GM04504 (cell line): ENCODE measurements at places on chromosomes 6 and 20.
A peak's percentile ranks its signal among the peaks of the same experiment; 100 is the strongest.

DNA sequence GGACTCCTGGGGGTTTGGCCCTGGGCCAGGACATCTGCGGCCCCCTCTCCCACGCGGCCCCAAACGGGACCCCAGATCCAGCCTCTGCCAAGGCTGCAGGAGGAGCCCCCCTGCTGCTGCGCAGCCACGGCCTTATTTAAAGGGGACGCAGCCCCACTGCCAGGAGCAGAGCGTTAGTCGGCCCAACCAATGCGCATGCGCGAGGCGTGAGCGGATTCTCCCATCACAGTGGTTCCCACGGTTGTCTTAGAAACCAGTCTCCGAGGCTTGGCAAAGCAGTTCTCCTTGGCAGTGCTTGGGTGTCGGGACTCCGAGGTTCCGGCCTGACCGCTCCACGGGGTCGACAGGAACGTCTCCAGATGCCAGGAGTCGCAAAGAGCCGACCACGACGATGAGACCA lies 288.3 kb upstream of the ZNF337 start:
- peak; percentile 52 for DNase-seq

GRCh38 chr6:32638532-32639219 lies 1.5 kb downstream of the HLA-DQA1 start:
- DNase-seq: no peak

- DNase-seq: no peak
These were observed 897 bp downstream of the CHD6 start for GRCh38 chr20:41617059-41617901.

- no peak for DNase-seq
These were observed 35.1 kb upstream of the HMGA1 start for GRCh38 chr6:34201455-34202107.

DNA sequence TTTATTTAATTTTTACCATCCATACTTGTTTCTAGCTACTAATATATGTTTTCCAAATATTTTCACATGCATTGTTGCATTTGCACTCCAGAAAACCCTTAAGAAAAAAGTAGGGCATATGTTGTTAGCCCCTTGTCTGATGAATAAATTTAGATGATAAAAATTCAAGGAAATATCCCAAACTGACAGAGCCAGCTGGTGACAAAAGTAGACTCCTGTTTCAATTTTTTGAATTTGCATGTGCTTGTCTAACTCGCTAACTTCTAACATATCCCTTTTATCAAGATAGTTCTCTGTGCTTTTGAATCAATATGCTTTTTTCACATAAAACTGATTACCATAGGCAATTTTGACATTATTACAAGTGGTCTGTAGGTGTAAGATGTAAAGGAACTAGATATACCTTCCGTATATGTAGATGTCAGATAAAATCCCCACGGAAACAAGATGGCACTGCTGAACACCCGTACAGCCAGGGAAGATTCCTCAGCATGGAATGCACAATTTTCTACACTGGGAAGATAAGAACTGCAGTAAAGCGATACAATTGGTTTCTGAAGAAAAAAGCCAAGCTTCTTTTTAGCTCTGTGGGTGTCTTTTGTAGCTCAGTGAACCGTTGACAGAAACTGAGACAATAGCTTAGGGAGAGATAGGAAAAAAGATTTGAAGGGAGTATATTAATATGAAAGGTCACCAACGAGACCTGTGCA lies 437.6 kb upstream of the RNF217 start:
- no peak for DNase-seq

DNA sequence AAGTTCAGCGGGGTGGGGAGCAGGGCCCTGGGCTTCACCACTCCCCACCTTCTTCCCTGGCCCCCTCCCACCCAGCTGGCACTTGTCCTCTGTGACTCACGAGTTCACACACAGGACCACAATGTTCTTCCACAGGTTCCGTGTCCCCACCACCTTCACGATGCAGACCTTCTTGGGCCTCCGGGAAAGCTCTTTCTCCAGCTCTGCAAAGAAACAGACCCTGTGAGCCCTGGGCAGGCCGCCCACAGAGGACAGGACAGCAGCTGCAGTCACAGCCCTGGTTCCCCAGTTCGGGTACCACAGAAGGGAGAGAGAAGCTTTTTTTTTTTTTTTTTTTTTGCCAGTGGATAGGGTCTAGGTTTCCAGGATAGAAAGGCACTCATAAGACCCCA lies 30.9 kb downstream of the PSMG4 start:
- DNase-seq: no peak

- DNase-seq: no peak
These were observed 15.5 kb upstream of the TBX18 start for GRCh38 chr6:84779917-84780316.

DNA sequence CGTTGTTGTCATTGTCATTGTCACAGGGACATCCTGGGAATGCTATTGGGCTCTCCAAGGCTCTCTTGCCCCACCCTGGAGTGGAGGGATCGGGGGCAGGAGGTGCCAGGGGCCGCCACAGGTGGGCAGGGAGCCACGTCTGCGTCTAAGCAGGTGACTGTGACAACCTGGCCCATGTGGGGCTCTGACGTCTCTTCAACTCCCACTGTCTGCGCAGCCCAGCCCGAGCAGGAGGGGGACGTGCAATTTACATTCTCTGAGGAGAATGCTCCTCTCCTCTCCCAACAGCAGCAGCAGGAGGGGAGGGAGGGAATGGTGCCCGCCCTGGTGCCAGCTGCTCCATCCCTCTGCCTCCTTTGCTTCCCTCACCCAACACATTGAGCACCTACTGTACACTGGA lies 50.1 kb downstream of the GRM4 start:
- no peak for DNase-seq

DNA sequence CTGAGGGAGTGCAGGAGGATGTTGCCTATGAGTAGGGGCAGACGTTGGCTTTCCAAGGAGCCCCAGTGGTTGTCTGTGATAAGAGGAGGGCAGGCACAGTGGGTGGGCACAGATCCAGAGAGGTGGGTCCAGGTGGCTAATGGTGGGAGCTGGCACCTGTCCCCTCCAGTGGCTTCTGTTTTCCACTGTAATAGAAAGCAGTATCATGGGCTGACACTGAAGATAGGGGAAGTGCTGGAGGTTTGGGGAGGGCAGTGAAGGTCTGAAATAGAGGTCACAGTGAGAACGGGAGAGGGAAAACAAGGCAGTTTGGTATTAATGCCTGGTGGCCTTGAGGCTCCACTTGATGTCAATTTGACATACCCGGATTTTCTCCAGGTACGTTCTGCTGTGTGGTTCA lies 10.5 kb upstream of the TXNDC5 start:
- DNase-seq: no peak

- no peak for DNase-seq
These were observed 783 bp downstream of the LRRC73 start for GRCh38 chr6:43509142-43509983.

DNA sequence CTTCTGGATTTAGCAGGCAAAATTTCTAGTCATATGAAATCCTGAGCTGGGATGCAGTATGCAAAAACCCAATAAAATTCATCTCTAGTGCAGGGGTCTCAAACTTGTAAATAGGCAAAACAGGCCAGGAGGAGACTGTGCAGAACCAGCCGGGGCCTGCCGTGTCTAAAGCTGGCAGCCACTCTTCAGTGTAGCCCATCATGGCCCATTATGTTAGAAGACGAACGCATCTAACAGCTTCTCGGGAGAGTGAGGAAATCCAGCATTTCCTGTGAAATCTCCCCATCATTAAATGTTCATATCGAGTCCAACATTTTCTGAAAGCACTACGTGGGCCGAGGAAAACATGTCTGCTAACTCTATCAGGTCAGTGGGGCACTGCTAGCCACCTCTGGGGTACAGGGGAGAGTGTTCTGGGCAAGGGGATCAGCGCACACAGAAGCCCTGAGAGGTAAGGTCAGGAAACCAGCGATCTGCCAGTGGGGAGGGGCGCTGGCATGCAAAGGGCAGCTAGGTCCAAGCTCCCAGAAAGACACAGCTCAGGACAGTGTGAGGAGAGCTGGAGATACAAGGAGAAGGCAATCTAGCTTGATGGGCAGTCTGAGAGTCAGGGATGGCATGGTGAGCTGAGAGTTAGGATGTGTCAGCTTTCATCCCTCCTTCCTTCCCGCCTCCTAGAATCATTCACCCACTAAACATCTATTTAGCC lies 144.2 kb downstream of the PREX1 start:
- no peak for DNase-seq

DNA sequence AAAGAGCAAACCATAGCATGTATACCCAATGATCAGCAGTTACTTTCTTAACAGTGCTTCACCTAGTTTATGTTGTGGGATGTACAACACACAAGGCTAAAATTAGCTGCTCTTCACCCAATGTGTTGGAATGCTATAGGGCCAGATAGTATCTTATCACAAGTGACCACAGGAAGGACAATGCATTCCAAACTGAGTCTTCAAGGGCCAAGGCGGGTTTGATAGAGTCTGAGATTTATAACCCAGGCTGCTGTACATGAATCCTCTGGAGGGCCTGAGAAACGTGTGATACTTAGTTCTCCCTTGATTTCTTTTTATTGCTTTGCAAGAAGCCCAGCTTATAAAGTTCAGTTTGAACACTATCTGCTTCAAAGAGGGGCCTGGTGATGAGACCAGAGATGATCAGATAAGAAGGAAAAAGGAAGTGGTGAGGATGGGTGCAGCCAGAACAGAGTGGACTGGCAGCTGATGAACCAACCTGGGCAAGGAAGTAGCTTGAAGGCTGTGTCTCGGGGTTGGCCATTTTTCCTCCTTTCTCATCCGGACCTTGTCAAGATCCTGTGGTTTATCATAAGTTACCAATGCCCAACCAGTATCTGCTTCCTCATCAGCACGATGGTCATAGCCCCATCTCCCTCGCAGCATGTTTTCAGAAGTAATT lies 62.2 kb upstream of the BMP2 start:
- no peak for DNase-seq

GRCh38 chr6:83637953-83638352 lies 70.9 kb downstream of the SNAP91 start:
- DNase-seq: no peak

DNA sequence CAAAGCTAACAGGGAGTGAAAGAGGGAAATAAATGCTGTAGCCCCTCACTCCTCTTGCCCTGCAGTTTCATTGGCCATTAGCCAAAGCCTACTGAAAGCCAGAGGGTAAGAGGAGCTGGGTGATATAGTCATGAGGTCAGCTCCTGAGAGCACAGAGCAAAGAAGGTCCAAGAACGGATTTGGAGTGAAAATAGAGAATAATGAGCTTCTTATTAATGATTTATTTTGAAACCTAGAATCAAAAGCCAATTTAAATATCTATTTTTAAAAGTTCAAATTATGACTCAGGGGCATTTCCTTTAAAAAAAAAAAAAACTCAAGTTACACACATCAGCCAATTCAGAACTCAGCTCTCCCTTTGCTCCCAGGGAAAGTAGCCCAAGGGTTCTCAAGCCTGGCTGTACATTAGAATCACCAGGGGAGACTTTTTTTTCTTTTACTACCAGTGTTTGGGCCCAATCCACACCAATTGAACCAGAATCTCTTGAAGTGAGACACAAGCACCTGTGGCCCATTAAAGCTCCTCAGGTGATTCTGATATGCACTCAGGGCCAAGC lies 79.1 kb downstream of the SNAP25 start:
- DNase-seq: no peak

GRCh38 chr20:58081846-58082245 lies 146.6 kb downstream of the ANKRD60 start:
- DNase-seq: peak; percentile 80

- DNase-seq: no peak
These were observed 161.4 kb downstream of the PDE7B start for GRCh38 chr6:136012943-136013342.

- DNase-seq: peak; percentile 64
These were observed 180.4 kb upstream of the JARID2 start for GRCh38 chr6:15065261-15065989.

DNA sequence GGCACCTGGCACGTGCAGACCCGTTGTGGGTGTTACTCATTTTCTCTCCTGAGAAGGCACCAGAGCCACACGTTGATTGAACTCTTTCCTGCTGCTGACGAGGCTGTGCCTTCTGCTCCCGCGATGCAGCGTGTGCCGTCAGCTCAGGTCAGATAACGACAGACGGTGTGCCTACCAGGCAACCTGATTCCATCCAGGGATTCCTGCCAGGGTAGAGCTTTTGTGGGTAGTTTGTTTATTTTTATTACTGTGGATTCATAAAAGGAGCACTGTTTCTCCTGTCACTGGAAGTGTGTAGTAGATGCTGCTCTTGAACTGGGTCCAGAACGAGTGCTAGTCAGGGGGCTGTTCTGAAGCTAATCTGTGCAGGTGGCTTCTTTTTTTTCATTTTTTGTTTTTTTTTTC lies 20.7 kb downstream of the PRPF6 start:
- DNase-seq: no peak

DNA sequence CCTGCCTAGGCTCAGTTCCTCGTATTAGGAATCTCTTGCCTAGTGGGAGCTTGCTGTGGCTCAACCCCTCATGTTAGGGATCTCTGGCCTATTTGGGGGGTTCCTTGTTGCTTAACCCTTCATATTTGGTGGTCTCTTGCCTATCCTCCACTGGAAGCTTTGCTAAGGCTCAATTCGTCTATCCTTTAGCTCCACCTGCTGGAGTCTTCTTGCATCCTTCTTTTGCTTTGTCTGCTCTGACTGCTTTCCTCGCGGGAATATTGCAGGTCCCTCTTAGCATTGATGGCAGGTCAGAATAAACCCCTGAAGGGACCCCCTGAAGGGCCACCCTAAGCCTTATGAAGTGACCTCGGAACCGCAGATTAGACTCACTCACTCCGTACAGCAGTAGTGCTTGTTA lies 203.0 kb upstream of the TBX18 start:
- peak; percentile 13 for DNase-seq

GRCh38 chr6:146943664-146944063 lies 260.6 kb upstream of the STXBP5 start:
- DNase-seq: no peak

DNA sequence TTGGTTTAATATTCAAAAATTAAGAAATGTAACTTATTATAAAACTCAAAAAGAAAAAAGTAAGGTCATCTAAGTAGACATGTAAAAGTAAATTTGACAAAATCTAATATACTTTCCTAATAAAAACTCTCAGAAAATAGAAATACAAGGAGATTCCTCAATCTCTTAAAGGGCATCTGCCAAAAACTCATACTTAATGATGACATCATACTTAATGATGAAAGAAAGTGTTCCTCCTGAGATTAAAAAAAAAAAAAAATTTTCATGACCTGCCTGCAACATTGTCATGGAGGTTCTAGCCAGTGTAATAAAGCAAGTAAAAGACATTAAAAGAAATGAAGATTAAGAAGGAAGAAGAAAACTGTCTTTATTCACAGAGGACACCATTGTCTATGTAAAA lies 325.7 kb upstream of the BTBD3 start:
- DNase-seq: no peak

- no peak for DNase-seq
These were observed 62.9 kb upstream of the RUNX2 start for GRCh38 chr6:45265246-45265645.

GRCh38 chr6:124007266-124007665 lies 203.6 kb downstream of the NKAIN2 start:
- no peak for DNase-seq

DNA sequence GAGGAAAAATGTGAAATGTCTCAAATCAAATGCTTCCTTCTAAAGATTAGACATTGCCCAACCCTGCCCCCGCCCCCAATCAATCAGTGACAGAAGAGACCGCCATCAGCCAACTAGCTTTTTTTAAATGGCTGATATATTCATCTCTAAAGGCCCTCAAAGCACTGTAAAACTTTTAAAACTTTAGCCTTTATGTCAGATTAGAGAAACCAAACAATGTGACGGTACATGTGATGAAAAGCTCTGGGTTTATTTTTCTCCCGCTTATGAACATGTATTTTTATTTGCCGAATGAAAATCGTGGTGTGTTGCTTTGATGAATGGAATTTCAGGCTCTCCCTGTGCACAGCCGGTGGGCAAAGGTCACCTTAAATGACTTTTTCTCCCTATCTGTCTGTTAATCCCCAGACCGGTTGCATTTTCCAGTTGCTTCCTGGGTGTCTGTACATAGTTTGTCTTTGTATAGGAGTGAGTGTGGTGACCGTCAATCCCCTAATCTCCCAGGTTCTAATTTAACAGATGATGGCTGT lies 38.5 kb downstream of the TBC1D7 start:
- DNase-seq: no peak
